Frontal cortex (tissue), 4 donors: ENCODE measurements at places on chromosomes 13 and 19.

GRCh38 chr13:112658808-112659207 lies 31.0 kb upstream of the ATP11A start:
- DNase-seq, result no peak

DNA sequence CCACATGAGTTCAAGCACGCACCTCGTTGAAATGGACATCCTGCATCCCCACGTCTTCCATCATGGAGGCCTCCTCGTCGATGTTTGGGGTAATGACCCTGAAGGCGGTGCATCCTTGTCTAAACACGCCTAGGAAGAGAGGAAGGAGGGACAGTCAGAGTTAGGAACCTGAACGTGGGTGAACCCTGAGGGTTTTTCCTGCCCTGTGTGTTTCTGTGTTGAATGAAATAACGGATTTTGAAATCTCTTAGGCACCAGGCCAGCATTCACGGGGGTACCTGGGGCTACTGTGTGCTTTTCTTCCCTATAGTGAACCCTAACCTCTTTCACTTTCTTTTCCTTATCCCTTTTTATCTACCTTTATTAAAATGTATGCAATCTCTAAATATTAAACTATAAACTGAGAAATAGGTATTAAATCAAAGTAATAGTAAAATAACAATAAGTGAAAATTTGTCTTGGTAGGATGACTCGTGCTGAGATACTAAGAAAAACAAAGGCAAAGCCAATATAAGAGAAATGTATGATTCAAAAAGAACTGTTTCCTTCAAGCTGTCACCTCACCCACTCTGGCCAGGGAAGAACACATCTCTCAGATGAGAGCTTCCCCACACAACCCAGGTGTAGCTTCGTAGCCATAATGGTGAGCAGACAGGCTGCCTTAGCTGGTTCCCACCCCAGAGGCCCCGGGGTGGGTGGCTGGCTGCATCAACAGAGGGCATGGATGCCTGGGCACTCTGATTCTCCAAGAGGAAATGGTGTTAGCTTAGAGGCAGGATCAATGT lies 72.1 kb upstream of the SLC15A1 start:
- DNase-seq, result no peak

- DNase-seq, result no peak
Observed at GRCh38 chr19:2260341-2260805, 4.2 kb upstream of the JSRP1 start.

DNA sequence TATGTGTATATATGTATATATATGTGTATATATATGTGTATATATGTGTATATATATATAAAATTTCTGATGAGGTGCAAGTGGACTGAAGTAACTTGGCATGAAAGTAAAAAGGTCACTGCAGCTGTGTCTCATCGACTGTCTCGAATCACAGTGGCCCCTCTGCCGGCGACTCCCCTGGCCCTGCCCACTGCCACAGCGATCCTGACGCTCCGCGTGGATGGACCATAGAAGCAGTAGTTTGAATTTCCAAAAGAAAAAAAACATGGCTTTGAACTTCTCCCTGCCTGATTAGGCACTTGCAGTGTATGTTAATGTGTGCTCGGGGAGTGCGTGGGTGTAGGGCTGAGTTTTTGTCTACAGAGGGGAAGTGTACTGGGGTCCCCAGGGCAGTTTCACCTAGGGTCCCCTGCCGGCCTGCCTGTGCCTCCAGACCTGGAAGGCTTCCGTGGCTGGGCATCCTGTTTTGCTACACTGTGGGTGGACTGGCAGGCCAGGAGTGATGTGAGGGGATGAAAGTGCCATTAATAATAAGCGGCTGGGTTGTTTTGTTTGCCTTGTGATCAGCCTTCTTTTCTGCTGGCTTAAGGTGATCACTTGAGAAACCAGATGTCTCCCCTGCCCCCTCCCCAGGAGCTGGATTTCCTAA lies 10.8 kb downstream of the ZIC5 start:
- DNase-seq, result no peak

- DNase-seq, result no peak
Observed at GRCh38 chr19:491146-491741, 5.0 kb upstream of the MADCAM1 start.

DNA sequence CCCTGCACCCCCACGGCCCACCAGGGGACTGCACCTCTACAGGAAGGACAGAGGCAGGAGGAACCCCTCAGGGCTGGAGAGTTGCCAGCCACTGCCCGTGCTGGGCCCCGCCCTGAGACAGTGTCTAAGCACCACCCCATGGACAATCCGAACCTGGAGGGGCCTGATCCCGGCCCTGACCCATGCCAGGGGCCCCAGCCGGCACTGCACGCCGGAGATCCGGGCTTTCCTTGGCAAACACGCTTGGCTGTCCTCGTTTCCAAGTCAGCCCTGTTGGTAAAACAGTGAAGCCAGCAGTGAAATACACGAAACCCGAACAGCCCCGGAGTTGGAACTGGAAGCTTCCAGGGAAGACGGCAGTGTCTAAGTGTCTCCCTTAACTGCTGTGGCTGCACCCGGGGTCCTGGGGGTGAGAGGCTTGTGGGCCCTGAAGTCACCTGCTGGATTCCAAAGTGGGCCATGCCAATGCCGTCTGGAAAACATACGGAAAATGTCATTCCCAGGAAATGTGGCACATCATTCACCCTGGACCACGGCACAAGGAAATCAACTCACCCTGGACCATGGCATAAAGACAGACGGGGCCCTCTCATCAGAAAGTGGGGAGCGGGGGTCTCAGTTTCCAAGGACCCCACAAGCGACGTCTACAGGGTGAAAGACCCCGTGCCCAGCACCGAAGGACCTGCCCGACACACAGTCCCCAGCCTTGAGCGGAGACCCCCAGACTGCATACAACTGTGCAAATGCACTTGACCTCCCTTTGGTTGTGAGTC lies 30.9 kb downstream of the RASA3 start:
- DNase-seq, result no peak

- peak; percentile 34 for DNase-seq
Observed at GRCh38 chr13:51832471-51833152, 12.4 kb downstream of the TMEM272 start.

DNA sequence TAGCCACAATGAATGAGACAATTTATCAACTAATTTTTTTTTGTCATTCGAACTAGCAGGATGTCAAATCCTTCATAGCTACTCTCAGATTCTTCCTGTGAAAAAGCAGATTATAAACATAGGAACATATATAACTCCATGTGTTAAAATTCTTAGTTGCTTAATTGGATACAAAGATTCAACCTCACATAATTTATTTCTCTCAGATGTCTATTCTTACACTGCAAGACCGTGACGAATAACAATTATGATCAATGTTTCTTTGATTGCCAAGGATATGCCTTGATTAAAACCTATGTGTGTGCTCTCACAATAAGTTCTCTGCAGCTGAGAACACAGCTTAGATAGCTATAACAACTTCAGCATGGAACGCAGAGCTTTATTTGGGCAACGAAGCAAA lies 872.7 kb downstream of the PCDH9 start:
- no peak for DNase-seq

- DNase-seq, result no peak
Observed at GRCh38 chr13:48909056-48909389, 66.7 kb upstream of the FNDC3A start.

GRCh38 chr13:107678075-107678689 lies 537.2 kb downstream of the LIG4 start:
- no peak for DNase-seq

- no peak for DNase-seq
Observed at GRCh38 chr19:57441979-57442752, 7.0 kb downstream of the ZNF749 start.

- DNase-seq, result no peak
Observed at GRCh38 chr13:100447831-100448230, 140.8 kb downstream of the GGACT start.

DNA sequence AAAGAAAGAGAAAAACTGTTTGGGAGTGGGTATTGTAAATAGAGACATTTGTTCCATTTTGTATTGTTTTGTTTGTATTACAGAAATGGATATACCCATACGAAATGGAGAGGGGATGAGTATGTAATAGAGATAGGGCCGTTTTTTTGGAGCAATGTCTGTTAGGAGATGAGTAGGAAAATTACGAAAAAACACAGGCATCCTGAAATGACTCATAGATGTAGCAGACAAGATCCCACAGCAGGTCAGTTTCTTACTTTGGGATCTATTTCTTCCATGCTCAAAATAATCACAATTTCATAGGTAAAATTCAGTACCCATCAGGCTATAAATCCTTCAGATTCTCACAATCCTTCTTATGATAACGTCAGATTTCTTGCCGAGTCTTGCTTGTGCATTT lies 779.4 kb upstream of the SLITRK1 start:
- DNase-seq, result no peak

DNA sequence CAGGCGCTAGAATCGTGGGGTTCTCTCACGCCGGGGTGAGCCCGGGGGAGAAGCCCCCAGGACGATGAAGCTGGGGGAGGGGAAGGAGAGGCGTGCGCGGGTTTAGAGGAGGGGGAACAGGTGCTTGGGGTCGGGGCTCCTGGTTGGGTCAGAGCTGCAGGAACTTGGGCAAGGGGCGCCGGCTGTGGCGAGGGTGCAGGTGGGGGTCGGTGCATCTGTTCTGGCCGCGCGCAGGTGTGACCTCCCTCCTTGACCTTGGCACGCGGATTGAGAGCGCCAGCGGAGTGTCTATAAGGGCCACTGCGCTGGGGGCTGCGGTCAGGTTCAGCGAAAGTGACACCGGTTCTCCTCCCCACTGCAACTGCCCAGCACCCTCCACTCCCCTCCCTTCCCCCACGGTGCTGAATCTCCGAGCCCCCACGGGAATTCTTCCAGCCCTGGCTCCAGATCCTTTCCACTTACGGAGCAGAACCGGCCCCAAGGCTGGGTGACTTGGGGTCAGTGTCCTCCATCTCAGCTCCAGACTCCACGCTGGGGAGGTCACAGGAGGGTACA lies 618 bp downstream of the TMEM38A start:
- DNase-seq, result peak; percentile 39
